Cortex of kidney (tissue), 1 donor: ENCODE measurements at places on chromosomes 6 and 20.

- DNase-seq, result no peak
These were observed 26.0 kb upstream of the CDK19 start for GRCh38 chr6:110841266-110841665.

GRCh38 chr6:56024931-56025330 is 149.5 kb upstream of the BMP5 start:
- DNase-seq, result no peak

- no peak for DNase-seq
These were observed 118.6 kb downstream of the MOXD1 start for GRCh38 chr6:132282696-132283095.

DNA sequence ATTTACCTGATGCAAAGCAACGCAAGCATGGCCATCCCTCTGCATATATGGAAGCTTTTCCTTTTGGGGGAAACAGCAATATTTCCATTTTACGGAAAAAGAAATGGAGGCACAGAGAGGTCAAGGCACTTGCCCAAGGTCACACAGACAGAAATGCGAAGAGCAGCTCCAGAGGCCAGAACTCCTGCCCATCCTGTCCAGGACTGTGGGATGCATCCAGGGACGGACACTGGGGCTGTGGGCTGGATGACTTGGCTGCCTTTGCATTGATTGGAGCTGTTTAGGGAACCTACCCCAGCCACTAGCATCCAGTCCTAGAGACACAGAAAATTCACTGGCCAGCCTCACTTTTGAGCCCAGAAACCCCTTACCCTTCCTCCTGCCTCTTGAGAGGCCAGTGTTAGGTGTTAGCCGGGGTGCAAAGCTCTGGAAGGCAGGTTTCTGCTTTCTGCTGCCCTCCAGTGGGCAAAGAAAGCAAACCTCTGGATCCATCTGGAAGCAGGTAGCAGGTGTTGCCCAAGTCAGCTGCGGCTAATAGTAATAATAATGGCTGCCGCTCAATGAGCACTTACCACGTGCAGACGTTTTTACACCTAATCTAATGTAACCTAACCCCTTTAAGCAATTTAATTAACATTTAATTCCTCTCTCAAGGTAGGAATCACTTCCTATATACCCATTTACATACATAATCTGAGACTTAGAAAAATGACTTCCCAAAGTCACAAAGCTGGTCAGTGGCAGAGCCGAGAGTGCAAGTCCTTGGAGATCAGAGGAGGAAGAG is 31.7 kb upstream of the CCN5 start:
- DNase-seq, result no peak
